ENCODE measurements at places on chromosomes 7 and 10.

DNA sequence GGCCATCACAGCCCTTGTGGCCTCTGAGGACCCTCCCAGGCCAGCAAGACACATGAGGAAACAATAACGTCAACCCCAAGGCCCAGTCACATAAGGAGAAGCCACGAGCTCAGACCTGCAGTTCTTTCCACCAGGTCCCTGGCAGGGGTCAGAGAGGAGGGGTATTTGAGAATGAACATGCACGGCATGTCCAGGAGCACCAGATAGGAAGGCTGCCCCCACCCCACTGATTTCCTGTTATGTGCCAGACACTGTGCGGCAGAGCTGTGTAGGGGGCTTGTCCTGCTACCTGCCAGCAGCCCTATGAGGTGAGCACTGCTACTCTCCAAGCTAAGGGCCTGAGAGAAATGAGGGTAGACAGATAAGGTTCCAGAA is 40.7 kb upstream of the ZMIZ1 start:
- DNase-seq: no peak

GRCh38 chr10:85741626-85742300 is 624.8 kb downstream of the GRID1 start:
- DNase-seq: no peak

DNA sequence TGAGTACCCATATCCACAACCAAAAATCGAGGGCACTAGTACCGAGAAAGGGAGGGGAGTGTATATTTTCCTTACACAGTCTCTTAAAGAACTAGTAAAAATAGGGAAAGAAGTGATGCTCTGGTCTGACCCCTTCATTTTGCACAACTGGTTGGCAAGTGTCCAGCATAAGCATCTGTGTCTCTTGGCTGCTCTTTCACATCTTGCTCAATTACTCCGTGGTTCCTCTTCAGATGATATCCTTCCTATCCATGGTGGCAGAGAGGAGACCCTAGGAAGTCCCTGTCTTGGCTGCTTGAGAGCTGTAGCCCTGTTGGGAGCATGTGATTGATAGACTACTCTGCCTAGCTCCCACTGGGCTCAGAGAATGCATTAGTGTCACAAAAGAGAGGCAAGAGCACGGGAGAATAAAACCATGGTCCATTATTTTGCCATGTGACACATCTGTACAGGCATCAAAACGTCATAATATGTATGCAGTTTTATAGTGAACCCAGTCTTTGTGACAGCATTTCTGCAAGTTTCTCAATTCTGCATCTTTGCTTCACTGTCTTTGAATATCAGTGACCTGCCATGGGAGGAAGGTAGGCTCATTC is 111.8 kb upstream of the ANKRD1 start:
- peak; percentile 22 for DNase-seq

DNA sequence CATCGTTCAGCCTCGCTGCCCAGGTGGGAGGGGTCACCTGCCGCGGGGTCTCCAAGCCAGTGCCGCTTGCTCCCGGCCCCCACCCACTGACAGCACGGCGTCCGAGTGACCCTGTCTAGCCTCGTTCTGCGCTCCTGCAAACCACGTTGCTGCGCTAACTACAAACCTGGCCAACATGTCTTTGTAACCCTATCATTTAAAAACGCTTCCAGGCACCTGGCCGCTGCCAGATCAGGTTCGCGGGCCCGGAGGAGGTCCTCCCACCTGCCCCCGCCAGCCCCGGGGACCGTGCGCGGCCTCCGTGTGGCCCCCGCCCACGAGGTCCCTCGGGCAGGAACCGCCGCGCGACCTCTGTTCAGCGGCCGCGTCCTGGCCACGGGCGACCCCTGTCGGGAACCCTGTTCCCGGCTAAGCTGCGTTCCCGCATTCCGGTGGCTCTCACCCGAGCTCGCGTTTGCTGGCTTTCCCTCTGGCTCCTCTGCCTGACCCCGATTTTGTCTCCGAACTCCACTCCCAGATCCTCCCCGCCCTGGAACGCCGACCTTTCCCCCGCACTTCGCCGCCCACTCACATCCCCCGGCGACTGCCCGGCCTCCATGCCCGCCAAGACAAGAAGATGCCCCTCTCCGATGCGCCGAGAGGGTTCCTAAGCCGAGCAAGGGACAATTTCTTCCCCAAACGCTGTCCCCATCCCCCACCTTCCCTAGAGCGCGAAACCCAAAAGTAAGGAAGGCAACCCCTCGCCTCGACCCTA is 2.4 kb downstream of the SFMBT2 start:
- DNase-seq: peak; percentile 17

GRCh38 chr7:143363016-143363937 is 764 bp upstream of the FAM131B start:
- DNase-seq: no peak

- no peak for DNase-seq
Measured at GRCh38 chr10:79182781-79183467, 114.2 kb downstream of the ZMIZ1 start.

- DNase-seq: no peak
Measured at GRCh38 chr10:1290071-1290471, 233.9 kb downstream of the WDR37 start.

GRCh38 chr7:155567646-155568332 is 21.4 kb upstream of the CNPY1 start:
- no peak for DNase-seq

DNA sequence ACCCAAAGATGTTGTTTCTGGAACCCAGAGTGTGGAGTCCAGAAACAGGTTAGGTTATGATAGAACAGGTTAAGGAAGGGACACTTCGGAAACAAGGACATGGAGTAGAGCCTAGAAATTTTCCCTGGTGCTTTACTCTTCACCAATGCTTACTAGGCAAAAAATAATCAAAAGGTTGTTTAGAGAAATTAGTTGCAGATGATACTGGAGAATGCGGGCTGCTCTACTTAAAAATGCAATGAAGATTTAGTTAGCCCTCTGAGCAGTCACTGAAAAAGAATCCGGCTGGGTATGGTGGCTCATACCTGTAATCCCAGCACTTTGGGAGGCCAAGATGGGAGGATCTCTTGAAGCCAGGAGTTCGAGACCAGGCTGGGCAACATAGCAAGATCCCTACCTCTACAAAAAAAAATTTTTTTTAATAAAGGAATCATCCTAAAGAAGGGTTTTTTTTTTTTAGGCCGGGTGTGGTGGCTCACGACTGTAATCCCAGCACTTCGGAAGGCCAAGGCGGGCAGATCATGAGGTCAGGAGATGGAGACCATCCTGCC is 3.3 kb upstream of the UBE2H start:
- DNase-seq: no peak

- peak; percentile 32 for DNase-seq
Measured at GRCh38 chr7:105776986-105777910, 99.2 kb downstream of the ATXN7L1 start.

Data from IMR-90 (cell line).